ENCODE measurements at places on chromosomes 5 and 9. TPM values are rescaled to one million over a fixed set of nuclear protein-coding genes. Genes with fewer than 3 reads are reported as not detected.

GRCh38 chr5:180591311-180591887 is at the start of gene SCGB3A1:
Gene SCGB3A1, minus strand, starts transcription at chr5:180591499. Its CDS starts 37 bp downstream, at chr5:180591462.
- DNase-seq = no peak

FOXD4 gene
- 0.32 TPM for total RNA-seq

PDE6A gene
- not detected for total RNA-seq

DNA sequence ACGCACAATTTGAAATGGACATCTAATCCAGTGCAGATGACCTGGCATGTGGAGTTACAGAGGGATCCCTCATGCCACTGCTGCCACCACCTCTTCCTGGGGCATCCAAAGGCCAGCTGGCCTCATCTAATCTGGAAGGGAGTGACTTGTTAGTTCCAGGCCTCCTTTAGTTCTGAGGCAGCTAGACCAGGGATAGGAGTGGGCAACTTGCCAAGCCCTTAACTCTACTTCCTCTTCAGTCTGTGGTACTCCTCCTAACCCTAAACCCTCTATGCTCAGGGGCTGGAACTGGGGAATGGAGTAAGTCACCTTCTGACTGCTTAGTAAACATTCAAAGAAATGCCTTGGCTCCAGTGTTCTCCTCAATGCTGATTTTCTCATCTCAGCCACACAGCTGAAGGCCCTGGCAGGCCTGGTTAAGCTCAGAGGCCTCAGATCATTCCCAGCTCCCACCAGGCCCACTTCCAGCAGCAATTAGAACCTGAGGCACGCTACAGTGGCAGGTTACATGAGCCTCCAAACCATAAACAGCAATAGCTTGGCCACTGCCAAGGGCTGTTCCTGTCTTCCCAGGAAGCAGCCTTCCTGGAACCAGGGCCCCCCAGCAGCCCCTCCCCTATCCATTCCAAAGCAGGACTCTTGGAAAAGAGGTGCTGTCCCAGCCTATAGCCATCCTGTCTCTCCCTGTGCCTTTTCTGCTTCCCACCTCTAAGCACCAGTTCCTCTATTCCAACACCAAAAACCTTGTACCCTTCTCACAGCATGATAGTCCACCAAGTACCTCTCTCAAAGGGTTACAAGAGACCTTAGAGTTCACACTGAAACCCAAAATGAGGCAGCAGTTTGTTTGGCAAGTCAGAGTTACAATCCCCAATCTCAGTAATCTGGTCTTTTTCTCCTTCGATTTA is 2.0 kb downstream of the EIF4EBP3 start:
- no peak for DNase-seq

LRRC19 gene
- not detected for total RNA-seq
